H1 (cell line): ENCODE measurements at places on chromosomes 3 and 15. TPM values are rescaled to one million over a fixed set of nuclear protein-coding genes. Genes with fewer than 3 reads are reported as not detected.

Gene SKOR1
- total RNA-seq = 0.11 TPM in 2 replicates

Gene FANCD2
- 74.0 and 77.8 TPM in 2 replicates for total RNA-seq

Gene FRMD5
- total RNA-seq = 10.2 and 12.6 TPM in 2 replicates

Gene CHDH
- total RNA-seq = 8.9 and 10.3 TPM in 2 replicates

Gene GCSAM
- not detected in 2 replicates for total RNA-seq

Gene SKIL
- 266 and 277 TPM in 2 replicates for total RNA-seq

Gene RASL12
- 9.3 and 10.3 TPM in 2 replicates for total RNA-seq

Gene CCRL2
- total RNA-seq = not detected in 2 replicates

Gene PIERCE2
- 1.4 and 2.7 TPM in 2 replicates for total RNA-seq

Gene ANKRD34C
- not detected in 2 replicates for total RNA-seq

Gene SOX14
- total RNA-seq = 0.21 and 0.50 TPM in 2 replicates

Gene SLC35A5
- total RNA-seq = 30.5 and 36.5 TPM in 2 replicates

Gene ZBTB47
- 4.0 and 4.1 TPM in 2 replicates for total RNA-seq

Gene VPS39
- total RNA-seq = 36.6 and 39.6 TPM in 2 replicates

Gene GAP43
- total RNA-seq = 21.9 and 22.6 TPM in 2 replicates

Gene NRG4
- not detected in 2 replicates for total RNA-seq

Gene SLC28A1
- total RNA-seq = not detected in 2 replicates

Gene MINAR1
- total RNA-seq = 0.59 and 0.67 TPM in 2 replicates

Gene C3orf49
- total RNA-seq = not detected in 2 replicates

Gene POPDC2
- total RNA-seq = 0.19 and 0.65 TPM in 2 replicates

Gene PLSCR5
- total RNA-seq = not detected in 2 replicates

Gene C15orf62
- 0.56 and 0.57 TPM in 2 replicates for total RNA-seq

Gene TLNRD1
- total RNA-seq = 19.8 and 20.5 TPM in 2 replicates
